WTC11 (cell line): ENCODE measurements at places on chromosomes 7 and 10. TPM values are rescaled to one million over a fixed set of nuclear protein-coding genes. Genes with fewer than 3 reads are reported as not detected.

- no peak for DNase-seq
Observed at GRCh38 chr7:85883-86515, 106.4 kb upstream of the FAM20C start.

DNA sequence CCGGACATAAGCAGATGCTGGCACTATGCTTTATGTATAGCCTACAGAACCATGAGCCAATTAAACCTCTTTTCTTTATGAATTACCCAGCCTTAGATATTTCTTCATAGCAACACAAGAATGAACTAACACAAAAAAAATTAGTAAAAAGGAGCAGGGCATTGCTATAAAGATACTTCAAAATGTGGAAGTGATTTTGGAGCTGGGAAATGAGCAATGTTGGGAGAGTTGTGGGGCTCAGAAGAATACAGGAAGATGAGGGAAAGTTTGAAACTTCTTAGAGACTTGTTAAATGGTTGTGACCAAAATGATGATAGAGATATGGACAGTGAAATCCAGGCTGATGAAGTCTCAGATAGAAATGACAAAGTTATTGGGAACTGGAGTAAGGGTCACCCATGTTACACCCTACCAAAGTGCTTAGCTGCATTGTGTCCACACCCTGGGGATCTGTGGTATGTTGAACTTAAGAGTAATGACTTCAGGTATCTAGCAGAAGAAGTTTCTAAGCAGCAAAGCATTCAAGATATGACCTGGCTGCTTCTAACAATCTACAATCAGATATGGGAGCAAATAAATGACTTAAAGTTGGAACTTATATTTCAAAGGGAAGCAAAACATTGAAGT lies 24.2 kb downstream of the PNLIPRP3 start:
- no peak for DNase-seq

- no peak for DNase-seq
Observed at GRCh38 chr7:106071356-106071998, 40.6 kb downstream of the SYPL1 start.

The NPTX2 gene
- total RNA-seq = 10.9 to 17.0 TPM (median 15.9 TPM) in 3 replicates

GRCh38 chr10:48762064-48763042 lies 77.7 kb downstream of the WDFY4 start:
- DNase-seq = no peak

GRCh38 chr7:140541513-140542227 lies 62.4 kb upstream of the MKRN1 start:
- DNase-seq = peak; percentile 72

DNA sequence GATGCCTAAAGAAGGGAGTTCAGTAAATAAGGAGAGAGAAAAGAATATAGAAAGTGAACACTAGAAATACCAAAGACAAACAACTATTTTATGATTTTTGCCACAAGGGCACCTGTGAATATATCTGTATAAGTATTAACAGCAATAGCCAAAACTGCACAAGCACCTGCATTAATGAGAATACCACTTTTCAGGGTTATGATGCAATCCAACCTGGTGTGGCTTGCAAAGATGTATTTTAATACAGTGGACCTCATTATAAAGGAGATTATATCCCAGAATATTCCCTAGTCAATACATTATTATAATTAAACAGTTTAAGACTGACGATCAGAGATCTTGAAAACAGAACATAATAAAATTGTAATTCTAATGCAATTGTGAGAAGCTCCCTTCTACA lies 4.0 kb downstream of the BRAF start:
- DNase-seq = no peak

- DNase-seq = peak; percentile 45
Observed at GRCh38 chr10:26085549-26085948, 131.0 kb upstream of the GAD2 start.

The PSMC2 gene
- total RNA-seq = 104 to 121 TPM (median 113 TPM) in 3 replicates

DNA sequence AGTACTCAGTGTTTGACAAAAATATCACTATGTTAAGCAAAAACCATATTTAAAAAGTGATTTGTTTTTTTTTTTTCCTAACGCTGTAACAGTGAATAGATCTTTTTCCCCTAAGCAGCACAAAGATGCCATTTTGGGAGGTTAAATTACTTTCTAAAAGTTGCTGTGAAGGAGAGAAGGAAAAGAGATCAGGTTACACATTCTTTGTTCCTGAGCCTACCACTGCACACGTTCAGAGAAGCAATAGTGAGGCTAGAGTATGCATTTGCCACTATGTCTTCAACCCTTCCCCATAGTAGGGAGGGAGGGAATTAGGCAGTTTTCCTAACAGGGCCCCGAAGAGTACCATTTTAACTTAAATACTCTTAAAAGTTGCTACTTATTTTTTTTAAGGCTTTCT lies 38.9 kb downstream of the BMPR1A start:
- DNase-seq = no peak

DNA sequence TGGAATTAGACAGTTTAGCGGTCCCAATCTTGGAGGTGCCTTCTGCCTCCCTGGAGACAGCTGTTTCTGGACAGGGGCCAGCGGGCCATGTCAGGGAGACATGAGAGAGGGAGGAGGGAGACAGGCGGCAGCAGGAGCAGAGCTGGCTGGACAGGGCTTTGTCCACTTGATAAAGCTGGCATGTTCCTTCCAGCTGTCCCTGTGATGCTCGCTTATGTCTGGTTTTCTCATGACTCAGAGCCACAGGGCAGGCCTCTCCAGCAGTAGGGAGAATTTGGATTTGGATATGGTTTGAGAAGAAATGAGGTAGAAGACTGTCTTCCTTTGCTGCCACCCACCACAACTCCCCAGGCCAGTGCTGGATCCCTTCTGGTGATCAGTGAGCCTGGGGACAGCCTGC lies 51.7 kb upstream of the SORCS3 start:
- DNase-seq = no peak

DNA sequence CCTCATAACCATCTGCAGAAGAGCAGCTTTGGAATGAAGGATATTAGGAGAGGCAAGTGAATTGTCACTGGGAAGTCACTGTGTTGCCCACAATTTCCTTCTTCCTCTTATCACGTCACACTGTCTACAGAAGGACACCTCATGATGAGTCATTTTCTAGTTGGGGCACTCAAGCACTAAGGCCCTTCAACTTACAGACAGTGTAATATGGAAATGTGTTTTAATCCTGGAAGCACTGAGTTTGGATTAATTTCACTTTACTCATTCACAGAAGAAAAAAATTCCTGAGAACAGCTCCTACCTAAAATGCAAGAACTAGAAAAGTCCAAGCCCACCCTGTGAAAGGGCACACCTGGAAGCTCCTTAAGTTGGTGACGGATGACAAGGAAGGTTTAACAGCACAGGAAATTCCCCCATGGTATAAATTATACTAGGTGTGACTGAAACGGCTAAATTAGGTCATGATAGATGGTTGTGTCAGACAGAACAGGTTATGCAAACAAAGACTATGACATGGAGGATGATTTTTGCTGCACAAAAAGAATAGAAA lies 56.6 kb downstream of the PARD3 start:
- DNase-seq = no peak

DNA sequence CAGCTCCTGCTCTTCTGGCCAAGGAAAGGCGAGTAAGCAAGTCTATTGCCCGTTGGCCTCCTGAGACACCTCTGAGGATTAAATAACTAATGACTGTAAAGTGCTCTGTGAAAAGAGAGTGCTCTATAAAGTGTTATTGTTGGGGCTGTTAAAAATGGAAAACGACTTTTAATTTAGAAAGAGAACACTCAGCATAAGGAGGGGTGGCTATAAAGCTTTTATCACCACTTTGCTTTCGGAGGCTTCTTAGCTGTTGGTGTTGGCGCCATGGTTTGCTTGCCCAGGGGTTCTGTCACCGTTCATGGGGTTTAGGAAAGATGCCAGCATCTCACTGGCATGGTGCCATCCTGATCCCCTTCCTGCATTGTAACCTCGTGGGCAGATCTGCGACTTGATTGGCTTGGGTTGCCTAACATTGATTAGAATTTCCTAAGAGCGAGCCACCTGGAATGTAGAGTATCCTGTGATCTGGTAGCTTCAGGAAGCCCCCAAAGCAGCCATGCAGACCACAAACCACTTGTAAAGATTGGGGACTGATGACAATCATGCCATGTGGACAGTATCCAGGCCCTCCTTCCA lies 509.9 kb downstream of the LRMDA start:
- no peak for DNase-seq

GRCh38 chr10:47047577-47048525 lies 136.6 kb downstream of the PTPN20 start:
- peak; percentile 86 for DNase-seq

- DNase-seq = no peak
Observed at GRCh38 chr10:67802767-67803538, 35.0 kb downstream of the DNAJC12 start.

- DNase-seq = no peak
Observed at GRCh38 chr10:29948881-29949355, 110.5 kb downstream of the JCAD start.

GRCh38 chr10:62233356-62234076 lies 35.1 kb downstream of the RTKN2 start:
- DNase-seq = no peak

GRCh38 chr10:78458983-78459638 lies 425.4 kb downstream of the RPS24 start:
- no peak for DNase-seq

DNA sequence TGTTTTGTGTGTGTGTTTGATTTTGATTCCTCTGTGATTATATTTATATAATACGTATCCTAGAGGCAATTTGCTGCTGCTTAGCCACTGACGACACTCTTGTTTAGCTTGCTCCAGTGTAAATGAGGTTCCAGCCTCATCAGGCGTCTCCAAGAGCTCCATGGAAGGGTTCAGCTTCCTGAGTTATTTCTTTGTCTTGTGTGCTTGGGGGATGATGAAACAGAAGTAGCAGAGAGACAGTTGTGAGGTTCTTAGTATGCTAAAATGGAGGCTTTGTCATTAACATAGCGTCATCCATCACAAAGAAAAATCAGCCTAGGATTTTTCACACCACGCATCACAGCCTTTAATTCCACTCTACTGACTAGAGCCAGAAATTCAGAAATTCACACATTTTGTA lies 85.1 kb downstream of the KLF6 start:
- DNase-seq = no peak

GRCh38 chr7:29471444-29472138 lies 92.0 kb upstream of the PRR15 start:
- no peak for DNase-seq

GRCh38 chr10:5645375-5645774 lies 21.0 kb downstream of the ASB13 start:
- DNase-seq = no peak

GRCh38 chr7:135562720-135563119 lies 5.0 kb downstream of the NUP205 start:
- DNase-seq = peak; percentile 24

DNA sequence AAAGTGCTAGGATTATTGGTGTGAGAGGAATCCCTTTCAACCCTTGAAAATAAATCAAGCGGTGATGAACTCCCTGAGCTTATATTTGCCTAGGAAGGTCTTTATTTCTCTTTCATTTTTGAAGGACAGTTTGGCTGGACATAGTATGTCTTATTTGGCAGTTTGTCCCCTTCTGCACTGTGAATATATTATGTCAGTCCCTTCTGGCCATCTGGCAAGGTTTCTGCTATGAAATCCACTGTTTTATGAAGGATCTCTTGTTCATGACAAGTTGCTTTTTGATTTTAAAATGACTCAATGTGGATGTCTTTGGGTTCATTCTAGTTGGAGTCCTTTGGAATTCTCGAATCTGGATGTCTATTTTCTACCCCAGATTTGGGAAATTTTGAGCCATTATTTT lies 21.7 kb upstream of the MCM10 start:
- no peak for DNase-seq

GRCh38 chr7:128774029-128774689 lies 1.4 kb downstream of the OPN1SW start:
- no peak for DNase-seq

DNA sequence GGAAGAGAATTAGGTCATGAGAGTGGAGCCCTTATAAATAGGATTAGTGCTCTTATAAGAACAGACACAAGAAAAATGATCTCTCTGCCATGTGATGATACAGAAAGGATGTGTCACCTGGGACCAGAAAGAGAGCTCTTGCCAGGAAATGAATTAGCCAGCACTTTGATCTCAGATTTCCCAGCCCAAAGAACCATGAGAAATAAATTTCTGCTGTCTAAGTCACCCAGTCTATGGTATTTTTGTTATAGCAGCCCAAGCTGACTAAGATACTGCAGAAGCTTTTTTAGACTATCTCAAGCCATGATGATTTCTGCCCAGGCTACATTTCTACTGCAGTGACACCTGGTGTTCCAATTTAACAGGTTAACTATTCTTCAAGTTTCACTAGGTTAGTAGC lies 84.8 kb downstream of the RSU1 start:
- no peak for DNase-seq

DNA sequence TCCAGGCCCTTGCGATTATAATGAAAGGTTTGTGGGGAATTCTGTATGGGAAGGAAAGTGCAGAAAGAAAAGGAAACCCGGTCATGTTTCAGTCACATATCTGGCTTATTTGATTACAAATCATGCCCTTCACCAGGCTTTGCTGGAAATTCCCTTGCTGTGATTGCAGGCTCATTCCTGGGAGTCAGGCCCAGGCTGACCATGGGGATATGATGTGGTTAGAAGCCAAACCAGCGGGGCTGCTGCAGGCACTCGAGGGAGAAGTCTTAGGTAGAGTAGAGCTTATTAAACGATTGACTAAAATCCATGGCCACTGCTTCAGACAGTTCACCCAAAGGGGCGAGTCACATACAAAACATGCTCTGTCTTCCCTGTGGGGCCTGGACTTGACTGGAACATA lies 16.2 kb downstream of the PKD1L1 start:
- no peak for DNase-seq

GRCh38 chr7:91570560-91570959 lies 306.3 kb downstream of the FZD1 start:
- no peak for DNase-seq

- peak; percentile 43 for DNase-seq
Observed at GRCh38 chr7:143882020-143882603, 19.9 kb downstream of the TCAF1 start.

The RPEL1 gene
- total RNA-seq = 0.09 TPM in 1 of 3 replicates, not detected in the others

The IL6 gene
- total RNA-seq = 0.27 to 0.71 TPM (median 0.52 TPM) in 3 replicates

DNA sequence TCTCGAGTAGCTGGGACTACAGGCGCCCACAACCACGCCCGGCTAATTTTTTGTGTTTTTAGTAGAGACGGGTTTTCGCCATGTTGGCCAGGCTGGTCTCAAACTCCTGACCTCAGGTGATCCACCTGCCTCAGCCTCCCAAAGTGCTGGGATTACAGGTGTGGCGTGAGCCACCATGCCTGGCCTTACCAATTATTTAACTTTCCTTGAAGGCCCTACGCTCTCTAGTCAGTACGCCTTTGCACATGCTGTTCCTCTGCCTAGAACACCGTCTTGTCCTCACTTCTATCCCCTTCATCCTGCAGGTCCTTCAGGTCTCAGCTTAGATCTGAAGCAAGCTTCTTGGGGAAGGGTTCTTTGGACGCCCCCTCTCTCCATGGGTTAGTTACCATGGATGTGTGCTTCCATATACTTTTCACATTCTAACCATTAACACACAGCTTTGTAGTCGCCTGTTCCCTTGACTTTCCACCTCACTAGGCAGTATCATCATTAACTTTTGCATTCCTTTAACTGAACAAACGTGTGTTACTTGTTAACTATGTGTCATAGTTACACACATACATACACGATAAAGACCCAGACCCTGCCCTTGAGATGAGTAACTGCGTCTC lies 592 bp upstream of the ATP6V1F start:
- no peak for DNase-seq
